CD4-positive, alpha-beta T cell treated with Interleukin-6 at 100 ng/mL for 8 hours (primary cell): ENCODE measurements at places on chromosomes 7 and 10.

GRCh38 chr7:20828947-20829346, 42.3 kb upstream of the SP8 start:
- DNase-seq, result no peak

- no peak for DNase-seq
These were observed 9.6 kb upstream of the GDF2 start for GRCh38 chr10:47312663-47312995.

DNA sequence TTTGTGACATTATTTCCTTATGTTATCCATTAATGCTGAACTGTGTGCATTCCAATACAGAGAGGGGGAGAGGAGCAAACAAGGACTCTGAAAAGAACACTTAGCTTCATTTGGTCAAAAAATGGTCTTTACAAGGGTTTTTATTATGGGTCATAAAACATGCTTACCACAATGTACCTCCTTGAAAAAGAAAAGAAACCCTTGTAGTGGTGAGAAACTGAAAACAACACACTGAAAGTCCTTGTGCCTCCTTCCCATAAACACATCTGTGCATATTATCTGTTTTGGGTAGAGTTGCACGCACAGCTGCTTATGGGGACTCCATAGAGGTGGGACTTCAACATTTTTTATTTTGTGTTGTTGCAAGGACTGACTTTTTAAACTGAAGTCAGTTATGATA, 98.7 kb downstream of the CDK6 start:
- DNase-seq, result no peak

- DNase-seq, result no peak
These were observed 12.8 kb downstream of the DNMBP start for GRCh38 chr10:99996671-99997648.

- DNase-seq, result no peak
These were observed 33.1 kb downstream of the NAPEPLD start for GRCh38 chr7:103115771-103116170.

- no peak for DNase-seq
These were observed 31.5 kb downstream of the PANK1 start for GRCh38 chr10:89613582-89613981.

DNA sequence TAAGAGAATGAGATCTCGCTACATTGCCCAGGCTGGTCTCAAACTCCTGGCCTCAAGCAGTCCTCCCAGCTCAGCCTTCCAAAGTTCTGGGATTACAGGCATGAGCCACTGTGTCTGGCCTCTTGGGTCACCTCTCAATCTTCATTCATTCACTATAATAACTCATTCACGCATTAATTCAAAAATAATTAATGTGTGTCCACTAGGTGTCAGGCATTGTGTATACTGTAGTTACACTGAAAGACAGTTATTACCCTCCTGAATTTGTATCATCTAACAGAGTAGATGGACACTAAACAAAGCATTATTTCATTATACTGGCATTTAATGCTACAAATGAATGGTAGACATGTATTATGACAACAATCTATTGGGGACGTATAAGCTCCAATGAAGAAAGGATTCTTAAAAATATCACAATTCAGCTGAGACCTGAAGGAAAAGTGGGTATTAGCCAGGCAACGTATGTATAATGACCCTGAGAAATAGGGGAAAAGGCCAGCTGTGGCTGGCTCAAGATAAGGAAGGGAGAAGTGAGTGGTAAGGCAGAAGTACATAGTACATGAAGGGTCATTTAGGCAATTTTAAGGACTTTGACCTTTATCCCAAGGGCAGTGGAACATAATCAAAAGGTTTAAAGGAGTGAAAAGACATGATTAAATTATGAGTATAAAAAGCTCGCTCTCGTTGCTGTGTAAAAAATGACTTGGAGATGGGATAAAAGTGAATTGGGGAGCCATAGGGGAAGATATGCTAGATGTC, 150.7 kb downstream of the BTAF1 start:
- no peak for DNase-seq
